ENCODE measurements at places on chromosomes 16 and 17.

DNA sequence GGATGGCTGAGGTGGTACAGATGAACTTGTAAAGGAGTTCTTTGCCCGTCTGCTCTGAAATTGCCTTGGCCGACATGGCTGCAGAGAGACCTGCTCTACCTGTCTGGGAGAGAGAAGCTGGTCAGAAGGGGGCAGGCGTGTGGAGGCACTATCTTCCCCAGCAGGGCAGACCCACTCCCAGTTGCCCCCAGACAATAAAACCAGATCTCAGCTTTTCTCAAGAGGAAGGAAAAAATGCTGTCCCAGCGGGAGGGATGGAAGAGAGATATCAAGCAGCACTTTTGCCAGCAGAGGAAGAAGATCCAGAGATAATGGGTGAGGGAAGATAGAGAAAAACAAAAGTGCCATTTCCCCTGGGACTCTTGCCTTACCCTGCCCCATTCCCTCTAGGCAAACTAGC lies 5.0 kb downstream of the ACLY start:
- no peak for DNase-seq

GRCh38 chr17:57971572-57971971 lies 16.4 kb upstream of the CUEDC1 start:
- DNase-seq: no peak

DNA sequence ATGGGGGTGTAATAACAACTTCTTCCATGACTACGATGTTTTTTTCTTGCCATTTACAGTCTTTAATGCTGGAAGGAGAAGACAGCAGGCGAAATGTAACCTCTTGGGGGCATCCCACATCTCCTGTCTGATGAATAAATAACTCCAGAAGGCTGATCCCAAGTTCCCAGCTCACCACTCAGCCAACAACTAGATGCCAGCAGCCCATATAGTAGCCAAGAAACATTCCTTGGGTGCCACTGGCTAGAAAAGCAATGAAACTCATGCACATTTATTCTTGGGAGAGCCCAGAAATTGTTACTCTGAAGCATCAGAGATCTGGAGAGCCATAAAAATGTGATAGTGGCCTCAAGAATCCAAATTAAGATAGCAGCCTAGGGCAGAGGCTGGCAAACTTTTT lies 22.7 kb upstream of the TMEM101 start:
- no peak for DNase-seq

DNA sequence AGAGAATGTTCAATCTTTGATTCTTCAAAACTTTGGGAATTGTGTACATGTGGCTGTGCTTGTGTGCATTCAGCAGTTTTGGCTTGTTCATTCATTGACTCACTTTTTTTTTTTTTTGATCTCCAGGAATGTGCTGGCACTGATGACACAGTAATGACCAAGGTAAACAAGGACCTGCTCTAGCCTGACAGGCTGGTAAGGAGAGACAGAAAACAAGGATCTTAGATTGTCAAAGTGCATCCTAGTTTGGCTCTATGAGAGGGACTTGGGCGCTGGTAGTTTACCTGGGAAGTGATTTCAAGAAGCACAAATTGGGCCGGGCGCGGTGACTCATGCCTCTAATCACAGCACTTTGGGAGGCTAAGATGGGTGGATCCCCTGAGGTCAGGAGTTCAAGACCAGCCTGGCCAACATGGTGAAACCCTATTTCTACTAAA lies 233.1 kb upstream of the WSCD1 start:
- DNase-seq: no peak

DNA sequence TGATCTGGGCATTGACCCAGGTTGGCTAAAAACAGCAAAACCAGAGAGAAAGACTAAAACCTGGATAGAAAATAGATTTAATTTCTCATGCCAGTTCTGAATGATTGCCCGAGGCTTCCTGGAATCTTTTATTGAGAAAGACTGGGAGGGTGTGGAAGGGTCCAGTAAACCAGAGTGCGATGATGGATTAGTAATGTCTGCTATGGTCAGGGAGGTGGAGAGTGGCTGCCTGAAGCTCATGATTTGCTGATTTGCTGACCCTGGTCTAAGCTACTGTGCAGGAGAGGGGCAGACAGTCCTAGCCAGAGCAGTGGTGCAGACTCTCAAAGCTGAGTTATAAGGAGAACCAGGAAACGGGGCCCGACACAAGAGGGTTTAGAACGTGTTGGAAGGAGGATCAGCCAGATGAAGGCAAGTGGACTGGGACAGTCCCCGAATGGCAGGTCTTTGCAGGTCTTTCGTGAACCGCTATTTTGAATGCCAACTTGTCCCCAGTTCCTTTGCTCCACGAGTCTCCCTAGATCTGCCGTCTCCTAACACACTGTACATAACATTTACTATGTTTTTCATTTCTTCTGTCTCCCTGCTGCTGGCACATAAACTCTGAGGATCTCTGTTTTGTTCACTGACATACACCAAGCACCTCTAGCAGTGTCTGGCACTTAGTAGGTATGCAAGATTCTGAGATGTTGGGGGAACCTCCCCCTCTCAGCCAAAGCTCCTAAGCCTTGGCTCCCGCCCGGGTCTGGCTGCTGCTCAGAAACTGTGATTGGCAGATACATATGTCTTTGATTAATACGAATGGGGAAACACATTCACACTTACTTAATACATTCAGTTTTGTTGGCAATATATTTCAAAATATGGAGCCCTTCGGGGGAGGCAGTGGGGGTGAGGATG lies 237.3 kb upstream of the TNRC6C start:
- DNase-seq: no peak

DNA sequence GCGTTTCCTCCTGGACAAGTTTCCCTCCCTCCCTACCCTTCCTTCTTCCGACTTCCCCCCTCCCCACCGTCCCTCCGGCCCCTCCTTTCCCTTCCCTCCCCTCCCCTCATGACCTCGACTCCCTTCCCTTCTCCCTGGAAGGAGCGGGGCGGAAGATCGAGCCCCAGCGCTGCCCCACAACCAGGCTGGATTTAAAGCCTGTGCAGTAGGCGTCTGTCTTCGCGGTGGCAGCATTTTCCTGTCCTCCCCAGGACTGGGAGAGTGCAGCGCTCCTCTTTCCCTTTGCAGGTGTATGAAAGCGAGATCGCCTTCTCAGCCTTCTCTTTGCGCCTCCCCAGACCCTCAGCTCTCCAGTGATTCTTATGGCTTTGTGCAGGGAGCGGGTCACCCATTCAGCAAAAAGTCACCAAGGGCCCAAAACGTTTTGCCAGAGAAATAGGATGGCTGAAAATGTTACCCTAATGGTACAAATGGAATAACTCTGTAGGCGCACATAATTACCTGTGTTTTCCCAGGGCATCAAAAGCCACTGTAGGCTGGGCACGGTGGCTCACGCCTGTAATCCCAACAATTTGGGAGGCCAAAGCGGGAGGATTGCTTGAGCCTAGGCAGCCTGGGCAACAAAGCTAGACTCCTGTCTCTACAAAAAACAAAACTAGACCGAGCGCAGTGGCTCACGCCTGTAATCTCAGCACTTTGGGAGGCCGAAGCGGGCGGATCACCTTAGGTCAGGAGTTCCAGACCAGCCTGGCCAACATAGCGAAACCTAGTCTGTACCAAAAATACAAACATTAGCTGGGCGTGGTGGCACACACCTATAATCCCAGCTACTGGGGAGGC lies 40.8 kb downstream of the SLFN12L start:
- DNase-seq: no peak

DNA sequence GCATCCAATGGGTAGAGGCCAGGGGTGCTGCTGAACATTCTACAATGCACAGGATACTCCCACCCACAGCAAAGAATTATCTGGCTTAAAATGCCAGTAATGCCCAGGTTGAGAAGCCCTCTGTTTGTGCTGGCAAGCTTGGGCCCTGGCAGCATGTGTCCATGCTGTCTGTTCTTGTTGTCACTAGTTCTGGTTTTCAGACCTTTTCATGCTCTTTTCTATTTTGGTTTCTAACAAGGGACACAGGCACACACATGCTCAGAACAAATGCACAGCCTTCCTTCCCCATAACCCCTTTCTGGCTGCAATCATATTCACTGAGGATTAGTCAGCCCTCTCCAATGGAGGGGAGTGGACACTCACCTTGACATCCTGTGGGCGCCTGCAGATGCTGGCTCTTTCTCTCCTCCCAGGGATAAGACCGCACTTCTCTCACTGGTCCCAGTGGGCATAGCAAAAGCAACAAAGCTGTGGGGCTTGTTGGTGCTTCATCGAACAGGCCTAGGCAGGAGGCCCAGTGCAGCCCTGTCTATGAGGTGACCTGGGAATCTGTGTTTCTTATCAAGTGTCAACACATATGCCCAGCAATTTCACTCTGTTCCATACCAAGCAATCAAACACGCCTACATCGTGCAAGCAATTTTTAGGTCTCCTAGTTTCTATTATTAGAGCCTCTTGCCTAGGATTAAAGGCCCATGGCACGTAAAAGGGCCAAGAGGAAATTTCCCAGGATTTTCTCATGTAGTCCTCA lies 271.1 kb upstream of the CCL2 start:
- no peak for DNase-seq

DNA sequence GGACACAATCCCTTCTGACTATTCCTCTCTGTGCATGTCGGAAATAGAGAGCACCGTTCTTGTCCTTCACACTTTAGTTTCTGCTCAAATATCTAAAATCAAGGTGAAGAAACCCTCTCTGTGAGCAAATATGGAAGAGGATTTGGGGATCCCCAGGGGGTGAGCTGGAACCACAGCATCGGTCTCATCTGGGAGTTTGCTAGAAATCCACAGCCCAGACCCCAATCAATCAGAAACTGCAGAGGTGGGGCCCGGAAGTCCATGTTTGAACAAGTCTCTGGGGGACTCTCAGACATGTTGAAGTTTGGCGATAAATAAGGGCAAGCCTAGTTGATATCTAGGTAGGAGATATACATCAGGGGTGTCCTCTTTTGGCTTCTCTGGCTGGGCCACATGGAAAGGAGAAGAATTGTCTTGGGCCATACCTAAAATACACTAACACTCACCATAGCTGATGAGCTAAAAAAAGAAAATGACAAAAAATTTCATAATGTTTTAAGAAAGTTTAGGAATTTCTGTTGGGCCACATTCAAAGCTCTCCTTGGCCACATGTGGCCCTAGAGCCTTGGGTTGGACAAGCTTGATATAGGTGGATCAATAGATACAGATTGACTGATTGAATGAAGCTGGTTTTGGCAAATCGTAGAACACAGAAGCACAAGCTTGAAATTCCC lies 168.0 kb upstream of the FOXF1 start:
- no peak for DNase-seq

DNA sequence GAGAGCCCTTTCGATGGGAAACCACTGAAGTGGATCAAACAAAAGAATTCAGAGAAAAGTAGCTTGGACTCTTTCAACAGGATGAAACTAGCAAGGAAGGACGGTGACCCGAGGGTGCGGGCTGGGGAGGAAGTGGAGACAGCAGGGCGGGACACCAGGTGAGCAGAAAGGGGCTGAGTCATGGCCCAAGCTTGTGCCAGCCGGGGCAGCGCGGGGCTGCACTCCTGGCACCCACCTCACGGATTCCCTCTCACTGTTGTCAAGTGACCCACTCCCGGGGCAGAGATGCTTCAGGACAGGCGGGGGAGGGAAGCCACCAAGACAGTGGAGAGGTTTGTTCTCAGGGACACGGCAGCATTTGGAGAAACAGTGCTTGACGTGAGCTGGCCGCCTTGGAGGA lies 10.7 kb upstream of the RNF222 start:
- no peak for DNase-seq

DNA sequence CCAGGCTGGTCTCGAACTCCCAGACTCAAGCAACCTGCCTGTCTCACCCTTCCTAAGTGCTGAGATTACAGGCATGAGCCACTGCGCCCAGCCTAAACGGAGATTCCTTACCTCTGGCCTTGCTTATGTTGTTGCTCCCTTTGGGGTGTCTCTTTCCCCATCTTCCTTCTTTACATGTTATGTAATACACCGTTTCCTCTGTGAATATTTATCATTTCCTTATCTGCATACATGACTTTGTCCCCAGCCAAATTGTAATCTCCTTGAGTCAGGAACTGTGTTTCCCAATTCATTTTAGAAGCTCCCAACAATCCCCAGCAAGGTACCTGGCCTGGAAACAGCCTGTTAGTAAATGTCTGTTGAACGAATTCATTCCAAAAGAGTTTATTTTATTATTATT lies 15.7 kb downstream of the COPZ2 start:
- no peak for DNase-seq

DNA sequence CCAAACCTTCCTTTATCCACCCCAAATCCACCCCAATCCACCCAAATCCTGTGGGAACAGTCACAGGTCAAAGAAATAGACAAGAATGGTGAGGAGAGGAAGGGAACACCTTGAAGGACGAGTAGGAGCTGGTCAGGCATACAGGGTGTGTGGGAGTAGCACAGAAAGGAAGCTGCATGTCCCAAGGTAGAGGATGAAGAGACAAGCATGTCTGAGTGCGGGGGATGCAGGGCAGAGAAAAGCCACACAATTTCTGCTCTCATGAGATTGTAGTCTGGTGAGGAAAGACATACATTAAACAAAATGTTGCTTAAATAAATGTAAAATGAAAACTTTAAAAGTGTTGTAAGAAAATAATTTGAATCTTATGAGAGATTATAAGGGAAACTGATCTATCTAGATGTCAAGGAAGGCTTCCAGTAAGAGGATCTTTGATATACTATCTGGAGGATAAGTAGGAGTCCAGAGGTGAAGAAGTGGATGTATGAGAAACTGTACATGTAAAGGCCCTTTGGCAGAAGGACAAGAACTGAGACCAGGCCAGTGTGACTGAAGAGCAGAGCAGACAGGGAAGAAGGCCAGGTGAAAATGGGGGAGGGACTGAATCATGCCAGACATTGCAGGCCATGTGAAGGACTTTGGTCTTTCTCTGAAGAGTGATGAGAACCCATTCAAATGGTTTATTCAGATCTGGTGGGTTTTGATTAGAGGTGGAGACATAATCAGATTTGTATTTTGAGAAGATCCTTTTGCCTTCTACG lies 18.6 kb downstream of the TMEM98 start:
- DNase-seq: no peak

GRCh38 chr16:27446721-27447120 lies 44.7 kb downstream of the IL21R start:
- DNase-seq: no peak

DNA sequence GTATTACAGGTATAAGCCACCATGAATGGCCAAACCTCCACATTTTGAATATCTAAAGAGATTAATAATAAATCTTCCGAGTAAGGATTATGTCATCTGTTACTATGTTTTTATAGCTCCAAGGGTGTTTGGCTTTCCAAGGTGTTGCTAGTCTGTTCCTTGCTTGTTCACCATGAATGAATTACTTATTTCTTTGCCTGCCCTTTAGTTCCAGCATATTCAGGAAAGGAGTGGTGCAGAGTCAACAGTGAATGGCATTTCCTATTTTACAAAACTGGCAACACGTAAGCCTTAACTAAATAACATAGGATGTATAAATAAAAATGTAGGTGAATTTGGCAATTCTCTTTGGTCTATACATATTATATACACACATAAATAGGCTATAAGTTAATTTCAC lies 70.3 kb downstream of the MYO1D start:
- DNase-seq: no peak

All from pons (tissue), 1 donor.